Right cardiac atrium (tissue), 5 donors: ENCODE measurements at places on chromosomes 2 and 18.

GRCh38 chr2:121561617-121562268 is 31.1 kb downstream of the RNU4ATAC start:
- no peak for DNase-seq

GRCh38 chr2:160471950-160472349 is 21.7 kb downstream of the RBMS1 start:
- no peak for DNase-seq

DNA sequence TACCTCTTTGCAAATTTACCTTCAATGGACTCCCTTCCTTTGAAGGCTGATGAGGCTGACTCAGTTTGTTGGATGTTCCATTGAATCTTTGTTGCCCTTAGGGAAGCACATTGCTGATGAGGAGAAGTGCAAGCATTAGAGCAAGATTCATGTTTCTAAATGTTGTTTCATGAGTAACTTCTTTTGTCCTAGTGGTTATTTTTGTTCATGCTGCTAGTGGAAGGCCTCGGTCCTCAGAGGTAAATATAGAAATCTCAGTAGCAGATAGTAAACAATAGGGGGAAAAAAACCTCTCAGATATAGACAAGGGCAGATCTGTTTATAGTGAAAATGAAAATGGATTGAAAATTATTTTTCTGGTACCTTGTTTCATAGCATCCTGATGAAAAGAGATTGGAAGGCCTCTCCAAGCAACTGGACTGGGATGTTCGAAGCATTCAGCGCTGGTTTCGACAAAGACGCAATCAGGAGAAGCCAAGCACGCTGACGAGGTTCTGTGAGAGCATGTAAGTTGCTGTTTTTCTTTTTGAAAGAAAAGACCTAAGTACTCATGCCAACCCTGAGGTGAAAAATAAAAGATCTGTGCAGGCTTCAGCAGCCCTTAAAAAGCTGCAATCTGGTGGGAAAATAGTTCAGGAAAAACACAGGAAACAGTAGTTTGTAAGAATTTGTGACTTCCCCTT is 104.9 kb downstream of the CERS6 start:
- DNase-seq, result no peak

DNA sequence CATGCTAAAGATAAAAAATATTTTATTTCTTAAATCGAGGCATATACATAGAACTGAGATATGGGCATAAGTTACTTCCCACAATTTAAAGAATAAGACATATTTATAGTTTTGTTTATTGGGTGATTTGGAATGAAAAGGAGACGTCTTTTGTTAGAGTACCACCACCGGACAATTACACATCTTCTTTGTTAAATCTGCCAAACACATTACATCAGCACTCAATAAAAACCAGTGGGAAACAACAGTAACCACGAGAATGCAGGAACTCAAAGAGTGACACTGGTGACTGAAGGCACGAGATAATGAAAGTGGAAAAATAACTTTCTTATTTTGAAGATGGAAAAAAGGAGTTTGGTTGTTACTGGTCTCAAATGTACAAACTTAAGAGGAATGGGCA is 92.6 kb upstream of the TFCP2L1 start:
- no peak for DNase-seq

GRCh38 chr2:219551441-219552381 is 7.9 kb downstream of the TMEM198 start:
- no peak for DNase-seq

GRCh38 chr18:44733754-44734465 is 53.2 kb downstream of the SETBP1 start:
- DNase-seq, result no peak

DNA sequence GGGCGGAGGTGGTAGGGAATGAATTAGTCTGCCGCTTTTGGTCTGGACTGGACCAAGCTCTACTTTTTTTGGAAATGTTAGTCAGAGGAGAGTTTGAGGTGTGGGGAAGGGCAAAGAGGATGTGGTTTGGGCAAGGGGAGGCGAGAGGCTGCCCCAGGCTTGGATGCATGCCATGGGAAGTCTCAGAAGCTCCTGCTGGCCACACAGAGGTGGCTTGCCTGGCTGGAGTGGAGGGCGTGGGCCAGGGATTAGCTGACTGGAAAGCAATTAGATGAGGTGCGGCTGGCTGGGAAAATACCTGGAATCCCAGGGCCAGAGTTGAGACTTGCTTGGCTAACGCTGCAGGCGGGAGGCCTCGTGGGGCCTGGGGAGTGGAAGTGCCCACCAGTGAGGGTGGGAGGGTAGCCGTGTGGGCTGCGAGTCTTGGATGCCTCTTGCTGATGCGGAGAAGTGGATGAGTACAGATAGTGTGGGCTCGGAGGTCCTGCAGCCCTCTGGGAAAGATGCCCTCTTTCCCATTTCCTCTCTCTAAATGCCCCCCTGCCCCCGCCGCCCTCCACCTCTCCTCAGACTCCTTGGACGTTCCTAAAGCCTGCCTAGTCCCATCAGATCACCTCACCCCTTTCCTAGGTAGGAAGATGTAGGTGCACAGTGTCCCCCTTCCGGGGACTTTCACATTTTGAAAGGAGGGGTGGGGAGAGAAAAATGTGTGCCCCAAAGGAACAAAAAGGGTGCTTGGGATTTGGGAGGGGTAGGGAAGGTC is 117.6 kb downstream of the SMAD7 start:
- peak; percentile 79 for DNase-seq

GRCh38 chr2:216687646-216688045 is 7.7 kb downstream of the IGFBP5 start:
- DNase-seq, result no peak

DNA sequence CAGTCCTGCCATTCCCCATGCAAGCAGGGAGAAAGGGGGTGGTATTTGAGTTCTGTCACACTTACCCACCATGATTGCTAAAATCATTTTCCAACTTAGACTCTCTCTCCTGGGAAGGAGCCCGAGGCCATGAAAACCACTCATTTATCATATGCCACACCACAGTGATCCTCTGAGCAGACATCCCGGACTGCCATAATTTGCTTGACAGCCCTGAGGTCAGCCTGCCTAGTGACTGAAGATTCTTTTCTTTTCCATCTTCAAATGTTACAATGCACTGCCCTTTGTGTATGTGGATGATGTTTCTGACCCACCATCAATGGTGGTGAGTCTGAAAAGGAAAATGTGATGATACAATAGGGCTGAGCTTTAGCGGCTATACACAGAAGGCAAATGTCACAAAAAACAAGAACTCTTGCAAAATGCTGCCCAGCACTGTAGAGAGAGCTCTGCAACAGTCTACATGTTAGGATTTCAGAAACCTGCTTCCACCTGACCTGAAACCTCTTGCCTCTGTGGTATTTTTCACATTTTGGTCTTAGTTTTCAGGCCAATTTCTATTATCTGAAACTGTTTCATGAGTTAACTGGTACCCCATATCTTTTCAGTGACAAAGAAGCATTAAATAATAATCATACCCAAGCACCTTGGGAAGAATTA is 272.8 kb downstream of the ZNF385B start:
- DNase-seq, result no peak

GRCh38 chr2:98478907-98479306 is 34.2 kb downstream of the INPP4A start:
- DNase-seq, result no peak

DNA sequence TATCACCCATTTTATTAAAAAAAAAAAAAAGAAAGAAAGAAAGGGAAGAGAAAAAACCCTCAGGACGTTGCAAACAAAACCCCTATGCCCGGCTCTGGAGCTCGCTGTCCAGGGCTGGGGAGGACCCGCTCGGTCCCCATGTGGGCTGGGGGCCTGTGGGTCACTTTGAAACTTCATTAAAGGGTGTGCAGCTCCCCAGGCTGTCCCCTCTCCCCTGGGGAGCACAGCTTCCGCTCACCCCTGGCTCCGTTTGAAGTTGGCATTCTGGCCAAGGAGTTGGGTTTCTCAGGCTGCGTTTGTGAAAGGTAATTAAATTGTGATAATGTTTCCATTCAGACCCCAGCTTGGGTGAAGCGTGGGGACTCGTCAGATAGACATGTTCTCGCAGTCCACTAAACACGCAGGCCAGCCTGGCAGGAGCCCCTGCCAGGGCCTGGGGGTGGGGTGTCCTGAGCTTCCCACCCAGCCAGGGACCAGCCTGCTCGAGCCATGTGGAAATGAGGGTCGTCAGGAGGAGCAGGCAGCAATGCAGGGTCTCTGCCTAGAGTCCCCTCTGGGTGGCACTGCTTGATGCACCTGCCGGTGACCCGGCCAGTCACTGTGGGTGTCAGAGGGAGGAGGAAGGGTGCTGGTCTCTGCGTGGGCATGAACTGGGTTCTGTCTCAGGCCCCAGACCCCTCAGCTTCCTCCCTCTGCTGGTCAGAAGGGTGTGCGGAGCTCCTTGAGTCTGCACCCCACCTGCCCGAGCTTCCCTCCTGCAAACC is 166.2 kb downstream of the INHBB start:
- DNase-seq, result no peak

DNA sequence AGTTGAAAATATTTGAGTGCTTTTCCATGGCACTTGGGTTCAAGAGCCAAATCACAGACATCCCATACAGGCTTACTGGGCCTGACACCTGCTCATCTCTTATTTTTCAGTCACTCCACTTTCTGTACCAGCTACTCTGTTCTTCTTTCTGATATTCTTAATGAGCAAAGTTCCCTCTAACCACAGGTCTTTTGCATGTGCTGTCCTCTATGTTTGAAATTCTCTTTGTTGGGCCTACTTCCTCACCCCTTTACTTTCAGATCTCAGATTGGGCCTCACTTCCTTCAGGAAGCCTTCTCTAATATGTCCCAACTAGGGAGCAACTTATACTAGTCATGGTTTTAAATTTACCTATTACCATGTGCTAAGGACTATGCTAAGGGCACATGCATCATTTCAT is 81.8 kb upstream of the RBMS1 start:
- no peak for DNase-seq

DNA sequence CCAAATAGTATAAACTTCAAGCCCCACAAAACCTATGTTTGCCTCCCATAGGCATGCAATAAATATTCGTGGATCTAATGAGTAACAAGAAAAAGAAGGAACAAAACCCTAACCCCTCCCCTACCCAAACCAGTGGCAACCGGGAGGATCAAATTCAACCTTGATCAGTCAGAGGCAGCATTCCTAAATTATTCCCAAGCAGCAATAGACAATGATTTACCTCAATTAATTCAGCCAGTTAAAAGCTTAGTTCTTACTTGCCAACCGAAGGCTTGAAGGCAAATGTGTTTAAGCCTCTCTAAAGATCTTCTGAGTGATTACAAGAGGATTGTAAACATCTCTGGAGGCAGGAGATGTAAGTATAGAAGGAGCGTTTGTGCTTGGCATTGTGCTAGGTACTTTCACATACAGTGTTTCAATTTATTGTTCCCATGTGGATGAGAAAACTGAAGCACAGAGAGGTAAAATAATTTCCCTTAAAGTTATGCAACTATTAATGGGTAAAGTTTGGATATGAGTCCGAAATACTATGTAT is 197.7 kb downstream of the MTX2 start:
- DNase-seq, result no peak

- DNase-seq, result no peak
Observed at GRCh38 chr2:222864296-222864695, 3.5 kb downstream of the ACSL3 start.

GRCh38 chr2:9364791-9365497 is 58.4 kb downstream of the ITGB1BP1 start:
- no peak for DNase-seq

GRCh38 chr2:55116966-55117365 is 66.7 kb upstream of the RTN4 start:
- DNase-seq, result no peak

GRCh38 chr18:75208155-75208835 is 644 bp downstream of the PTGR3 start:
- DNase-seq, result peak; percentile 55

- no peak for DNase-seq
Observed at GRCh38 chr18:56702946-56703345, 51.8 kb downstream of the WDR7 start.

GRCh38 chr2:139457873-139458272 is 677.7 kb upstream of the NXPH2 start:
- DNase-seq, result no peak

- no peak for DNase-seq
Observed at GRCh38 chr18:74116633-74117554, 30.7 kb downstream of the FBXO15 start.

DNA sequence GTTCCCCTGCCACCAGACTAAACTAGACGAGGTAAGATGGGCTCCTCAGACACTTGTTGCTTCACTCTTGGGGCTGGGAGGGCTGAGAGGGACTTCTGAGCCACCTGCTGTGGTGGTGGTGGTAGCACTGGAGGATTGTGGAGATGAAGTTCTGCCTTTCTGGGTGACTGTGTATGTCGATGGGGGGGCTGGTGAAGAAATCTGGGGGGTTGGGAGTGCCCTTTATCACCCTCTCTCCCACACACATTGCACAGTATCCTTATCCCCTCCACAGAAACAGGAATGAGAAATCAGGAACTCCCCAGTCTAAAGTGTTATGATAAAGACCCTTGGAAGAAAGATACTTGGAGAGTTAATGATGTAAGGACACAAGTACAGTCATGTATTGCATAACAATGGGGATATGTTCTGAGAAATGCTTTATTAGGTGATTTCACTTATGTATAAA is 38.5 kb downstream of the HK2 start:
- DNase-seq, result no peak

GRCh38 chr2:104378853-104379374 is 475.0 kb upstream of the POU3F3 start:
- no peak for DNase-seq

- no peak for DNase-seq
Observed at GRCh38 chr2:226064932-226065570, 665.5 kb downstream of the NYAP2 start.

GRCh38 chr2:20620271-20620681 is 30.6 kb downstream of the HS1BP3 start:
- peak; percentile 61 for DNase-seq

DNA sequence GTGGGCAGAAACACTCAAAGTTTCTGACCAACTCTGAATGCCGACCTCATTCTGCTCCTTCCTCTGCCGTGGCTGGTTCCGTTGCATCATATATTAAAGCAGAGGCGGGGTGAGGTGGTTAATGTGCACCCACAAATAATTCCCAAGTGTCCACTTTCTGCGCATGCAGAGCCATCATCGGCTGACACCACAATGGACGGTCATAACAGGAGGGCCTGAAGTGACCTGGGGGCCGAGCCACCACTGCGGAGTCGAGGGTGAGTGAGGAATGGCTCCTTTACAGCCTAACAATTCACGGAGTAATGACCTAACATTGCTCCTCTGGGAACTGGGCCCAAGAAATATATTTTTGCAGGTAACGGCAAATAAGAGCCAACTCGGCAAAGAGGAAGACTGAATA is 32.9 kb upstream of the GLI2 start:
- no peak for DNase-seq

DNA sequence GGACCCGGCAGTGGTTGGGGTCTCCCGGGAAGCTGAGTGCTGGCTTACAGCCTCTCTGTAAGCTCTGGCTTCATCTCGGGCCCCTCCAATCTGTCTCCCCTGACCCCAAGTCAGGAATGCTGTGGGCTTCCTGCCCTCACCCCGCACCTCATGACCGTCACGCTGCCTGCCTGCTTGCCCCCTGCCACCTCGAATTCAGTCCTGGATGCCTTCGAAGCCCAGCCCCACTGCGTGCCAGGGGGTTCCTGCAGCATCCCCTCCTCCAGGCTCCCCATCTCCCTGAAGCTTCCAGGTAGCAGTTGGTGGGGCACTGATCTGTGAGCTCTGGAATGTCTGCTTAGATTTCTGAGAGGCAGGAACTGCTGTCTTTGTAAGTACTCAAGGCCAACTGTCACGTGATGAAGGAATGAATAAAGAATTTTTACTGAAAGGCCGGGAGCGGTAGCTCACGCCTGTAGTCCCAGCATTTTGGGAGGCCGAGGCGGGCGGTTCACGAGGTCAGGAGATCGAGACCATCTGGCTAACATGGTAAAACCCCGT is 6.5 kb downstream of the CLHC1 start:
- DNase-seq, result no peak

- no peak for DNase-seq
Observed at GRCh38 chr18:42458226-42458625, 503.2 kb downstream of the PIK3C3 start.

GRCh38 chr18:32549248-32550110 is 78.8 kb upstream of the GAREM1 start:
- DNase-seq, result no peak
